ENCODE measurements at places on chromosomes 2 and 18.
A peak's percentile ranks its signal among the peaks of the same experiment; 100 is the strongest.

- DNase-seq, result no peak
These were observed 895.4 kb downstream of the CNTNAP5 start for GRCh38 chr2:124920448-124920847.

GRCh38 chr2:219595256-219595655, 2.4 kb upstream of the STK11IP start:
- DNase-seq, result no peak

GRCh38 chr2:70247364-70248180, 856 bp downstream of the TIA1 start:
- DNase-seq, result no peak

- DNase-seq, result no peak
These were observed 321.6 kb upstream of the HS6ST1 start for GRCh38 chr2:128640166-128640844.

DNA sequence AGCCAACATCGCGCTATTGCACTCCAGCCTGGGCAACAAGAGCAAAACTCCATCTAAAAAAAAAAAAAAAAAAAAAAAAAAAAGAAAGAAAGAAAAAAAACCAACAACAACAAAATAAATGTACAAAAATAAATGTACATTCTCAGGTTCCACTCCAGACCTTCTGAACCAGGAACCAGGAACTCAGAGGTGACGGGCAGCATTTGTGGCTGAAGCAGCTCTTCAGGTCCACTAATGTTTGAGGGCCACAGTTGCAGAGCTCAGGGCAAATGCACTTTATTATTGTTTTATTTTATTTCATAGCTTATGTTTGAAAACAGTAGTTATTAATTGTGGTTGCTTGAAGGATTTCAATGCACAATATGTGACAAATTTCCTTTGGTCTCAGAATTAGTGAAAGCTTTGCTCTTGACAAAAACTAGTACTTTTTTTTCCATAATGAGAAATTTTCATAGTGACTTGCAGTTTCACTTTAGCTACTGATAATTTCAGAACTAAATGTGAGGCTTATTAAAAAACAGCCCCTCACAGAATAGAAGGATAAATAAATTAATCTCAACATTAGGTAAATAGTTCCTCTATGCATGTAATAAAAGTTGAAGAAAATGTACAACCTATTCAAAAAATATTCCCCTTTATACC, 378.4 kb upstream of the SPHKAP start:
- DNase-seq, result no peak

DNA sequence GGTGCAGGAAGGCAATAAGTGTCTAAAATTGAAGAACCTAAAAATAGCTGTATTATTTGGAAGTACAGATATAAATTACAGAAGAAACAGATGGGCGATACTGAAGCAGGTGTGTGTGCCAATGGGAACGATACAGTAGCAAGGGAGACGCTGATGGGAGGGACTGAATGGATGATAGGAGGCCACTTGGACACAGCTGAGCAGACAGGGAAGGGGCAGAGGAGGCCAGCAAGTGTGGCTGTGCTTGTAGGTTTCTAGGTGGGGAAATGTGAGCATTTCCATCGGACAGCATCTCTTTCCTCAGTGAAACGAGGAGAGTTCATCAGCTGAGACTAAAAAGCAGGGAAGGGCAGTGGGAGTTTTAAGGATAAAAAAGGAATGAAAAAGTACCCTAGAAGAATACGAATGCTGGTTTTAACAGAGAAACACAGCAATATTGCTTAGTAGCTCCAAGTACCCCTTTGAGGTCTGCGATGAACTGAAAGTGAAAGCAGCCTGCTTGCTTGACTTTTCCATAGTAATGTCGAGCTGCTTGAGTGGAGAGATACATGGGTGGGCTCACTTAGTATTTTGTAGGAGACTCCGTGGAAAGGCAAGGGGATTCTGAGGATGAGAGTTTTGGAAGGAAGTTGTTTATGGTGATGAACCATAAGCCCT, 91.7 kb upstream of the EPC2 start:
- DNase-seq, result peak; percentile 46

GRCh38 chr2:137123226-137123625, 357.9 kb downstream of the THSD7B start:
- DNase-seq, result no peak

DNA sequence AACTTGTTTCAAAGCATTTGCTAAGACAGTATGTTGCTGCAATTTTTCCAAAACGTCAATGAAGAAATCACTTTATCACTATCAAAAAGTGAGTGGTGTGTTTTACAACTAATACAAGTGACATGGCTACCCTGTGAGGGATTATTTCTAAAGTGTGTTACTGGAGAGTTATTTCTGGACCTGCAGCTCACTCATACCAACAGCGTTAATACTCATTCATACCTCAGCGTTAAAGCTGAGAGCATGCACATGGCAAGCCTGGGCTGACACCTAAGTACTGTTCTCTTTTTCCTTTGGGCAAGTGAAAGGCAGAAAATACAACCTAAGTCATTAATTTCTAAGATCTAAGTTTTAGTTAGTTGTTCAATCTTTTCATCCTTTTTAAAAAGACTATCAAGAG, 13.0 kb upstream of the MRPL19 start:
- no peak for DNase-seq

- DNase-seq, result no peak
These were observed 5.8 kb upstream of the NT5DC4 start for GRCh38 chr2:112714836-112715631.

- no peak for DNase-seq
These were observed 18.6 kb downstream of the CYP27C1 start for GRCh38 chr2:127201452-127201851.

- DNase-seq, result no peak
These were observed 57.7 kb downstream of the EIPR1 start for GRCh38 chr2:3319745-3320566.

GRCh38 chr2:108061439-108062042, 75.2 kb downstream of the SLC5A7 start:
- no peak for DNase-seq

- DNase-seq, result no peak
These were observed 85.6 kb downstream of the DDX1 start for GRCh38 chr2:15677141-15677843.

DNA sequence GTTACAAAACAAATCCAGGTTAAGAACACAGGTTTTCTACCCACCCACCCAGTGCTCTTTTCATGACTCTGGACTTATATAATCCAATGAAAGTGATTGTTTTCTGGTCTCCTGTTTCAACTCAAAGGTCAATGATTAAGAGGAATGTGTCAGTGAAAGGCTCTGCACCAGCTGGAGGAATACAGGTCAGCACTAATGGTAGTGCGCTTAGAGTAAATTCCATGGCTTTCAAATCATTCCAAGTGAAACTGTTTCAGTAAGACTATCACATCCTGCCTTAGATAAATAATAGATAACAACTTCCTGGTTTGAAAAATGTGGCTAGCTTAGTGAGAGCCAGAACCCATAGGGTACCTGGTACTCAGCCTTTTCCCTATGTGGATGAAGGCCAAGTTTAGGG, 47.8 kb downstream of the SLC9A4 start:
- no peak for DNase-seq

GRCh38 chr2:147430408-147430807, 414.4 kb upstream of the ACVR2A start:
- no peak for DNase-seq

DNA sequence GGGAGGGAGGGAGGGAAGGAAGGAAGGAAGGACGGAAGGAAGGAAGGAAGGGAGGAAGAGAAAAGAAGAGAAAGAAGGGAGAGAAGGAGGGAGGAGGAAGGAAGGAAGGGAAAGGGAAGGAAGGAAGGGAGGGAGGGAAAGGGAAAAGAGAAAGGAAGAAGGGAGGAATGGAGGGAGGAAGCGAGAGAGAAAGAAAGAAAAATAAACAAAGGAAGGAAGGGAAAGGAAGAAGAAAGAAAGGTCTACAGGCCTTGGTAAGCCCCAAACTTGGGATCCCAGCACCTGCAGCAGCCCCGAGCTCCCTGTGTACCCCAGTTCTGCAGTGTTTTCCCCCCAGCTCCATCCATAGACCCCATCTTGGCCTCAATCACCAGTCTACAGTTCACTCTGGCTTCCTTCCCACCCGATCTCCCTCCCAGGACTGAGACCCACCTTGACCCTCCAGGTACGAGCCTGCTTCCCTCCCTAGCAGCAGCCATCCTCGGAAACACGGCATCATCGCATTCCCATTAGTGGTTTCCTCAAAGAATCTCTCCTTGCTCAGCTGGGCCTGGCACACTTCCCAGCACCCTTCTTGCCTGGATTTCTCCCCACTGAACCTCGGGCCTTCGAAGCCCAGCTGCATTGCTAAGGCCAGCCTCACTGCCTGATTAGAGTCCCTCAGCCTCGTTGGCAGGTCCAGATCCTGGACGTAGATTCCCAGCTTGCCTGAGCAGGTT, 46.1 kb upstream of the SH3BP4 start:
- DNase-seq, result no peak

GRCh38 chr2:19102696-19103423, 255.6 kb downstream of the OSR1 start:
- no peak for DNase-seq

GRCh38 chr2:22274661-22275060, 1110.3 kb upstream of the KLHL29 start:
- no peak for DNase-seq

DNA sequence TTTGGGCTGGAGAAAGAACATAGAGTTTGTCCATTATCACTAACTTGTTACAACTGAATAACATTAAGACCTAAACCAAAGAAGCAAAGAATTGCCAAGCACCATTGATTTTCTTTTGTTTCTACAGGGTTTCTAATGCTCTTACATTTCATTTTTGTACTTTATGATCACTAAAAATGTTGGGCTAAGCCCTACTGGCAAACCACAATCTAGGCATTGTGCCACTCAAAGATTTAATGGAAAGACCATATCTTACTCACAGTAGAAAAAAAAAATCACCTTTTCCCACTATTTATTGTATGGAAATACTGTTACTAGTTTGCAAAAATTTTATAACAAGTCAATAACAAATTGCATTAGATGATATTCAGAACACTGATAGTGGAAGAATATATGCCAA, 447.4 kb upstream of the PKDCC start:
- no peak for DNase-seq

DNA sequence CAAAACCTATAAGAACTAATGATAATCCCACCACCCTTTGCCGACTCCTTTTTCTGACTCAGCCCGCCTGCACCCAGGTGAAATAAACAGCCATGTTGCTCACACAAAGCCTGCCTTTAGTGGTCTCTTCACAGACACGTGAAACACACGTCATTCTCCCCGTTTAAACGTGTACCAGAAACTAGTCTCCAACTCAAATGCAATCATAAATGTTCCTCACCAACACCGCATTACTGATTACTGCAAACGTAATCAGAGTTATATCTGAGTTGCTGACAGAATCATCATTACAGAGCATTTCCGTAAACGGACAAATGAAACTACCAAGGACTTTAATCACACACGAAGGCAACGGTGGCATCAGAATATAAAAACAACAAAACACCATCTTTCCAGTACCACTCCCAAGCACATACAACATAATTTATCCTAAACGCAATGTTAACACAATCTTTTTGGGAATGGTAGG, 1.9 kb downstream of the CLK1 start:
- DNase-seq, result peak; percentile 74

DNA sequence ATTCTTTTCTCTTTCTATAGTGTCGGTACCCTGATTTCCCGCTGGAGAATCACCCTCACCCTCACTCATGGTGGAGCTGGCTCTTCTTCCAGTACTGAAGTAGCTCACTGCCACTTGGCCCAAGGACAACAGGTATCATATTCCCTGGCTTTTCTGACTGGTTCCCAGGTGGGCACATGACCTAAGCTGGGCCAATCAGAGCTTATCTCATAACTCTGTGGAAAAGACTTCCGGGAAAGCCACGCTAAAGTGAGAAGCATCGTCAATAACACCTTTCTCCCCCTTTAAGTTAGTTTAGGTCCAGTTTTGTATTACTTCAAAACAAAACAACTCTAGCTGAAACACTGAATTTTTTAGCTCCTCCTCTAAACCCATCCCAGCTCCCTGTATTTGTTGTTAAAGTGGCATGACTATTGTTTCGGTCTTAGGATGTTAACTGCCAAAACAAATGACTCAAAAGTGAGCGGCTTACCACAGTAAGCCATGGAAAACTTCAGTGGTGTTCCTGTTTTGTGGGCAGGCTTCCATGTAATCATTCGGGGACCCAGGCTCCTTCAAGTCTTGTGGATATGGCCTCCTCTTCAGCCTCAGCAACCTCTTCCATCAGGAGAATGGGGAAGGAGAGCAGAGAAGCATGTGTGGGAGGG, 137.4 kb upstream of the DLX2 start:
- DNase-seq, result no peak

GRCh38 chr18:13179566-13180113, 38.9 kb upstream of the LDLRAD4 start:
- DNase-seq, result no peak

GRCh38 chr2:179460181-179460929, 195.7 kb upstream of the SESTD1 start:
- no peak for DNase-seq

DNA sequence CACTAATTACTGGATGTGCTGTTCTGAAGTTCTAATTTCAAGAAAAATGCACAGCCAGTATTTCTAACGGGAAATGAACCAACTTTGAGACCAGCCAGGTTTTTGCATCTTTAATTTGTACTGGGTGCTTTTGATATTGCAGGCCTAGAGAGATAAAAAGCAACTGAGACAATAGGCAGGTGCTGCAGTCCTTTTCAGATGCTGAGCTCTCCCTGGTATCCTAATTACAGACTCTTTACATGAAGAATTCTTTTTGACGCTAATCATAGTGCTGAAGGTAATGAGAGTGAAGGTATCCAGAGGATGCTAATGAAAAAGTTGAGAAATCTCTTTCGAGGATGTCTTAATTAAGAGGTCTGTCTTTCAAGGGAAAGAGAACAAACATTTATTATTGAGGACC, 85.1 kb downstream of the SERPINB8 start:
- no peak for DNase-seq

GRCh38 chr2:129738799-129739198, 240.7 kb upstream of the RAB6C start:
- DNase-seq, result no peak

- no peak for DNase-seq
These were observed 8.0 kb downstream of the SNORC start for GRCh38 chr2:232877940-232878511.

- no peak for DNase-seq
These were observed 7.8 kb upstream of the GIGYF2 start for GRCh38 chr2:232689152-232689910.

DNA sequence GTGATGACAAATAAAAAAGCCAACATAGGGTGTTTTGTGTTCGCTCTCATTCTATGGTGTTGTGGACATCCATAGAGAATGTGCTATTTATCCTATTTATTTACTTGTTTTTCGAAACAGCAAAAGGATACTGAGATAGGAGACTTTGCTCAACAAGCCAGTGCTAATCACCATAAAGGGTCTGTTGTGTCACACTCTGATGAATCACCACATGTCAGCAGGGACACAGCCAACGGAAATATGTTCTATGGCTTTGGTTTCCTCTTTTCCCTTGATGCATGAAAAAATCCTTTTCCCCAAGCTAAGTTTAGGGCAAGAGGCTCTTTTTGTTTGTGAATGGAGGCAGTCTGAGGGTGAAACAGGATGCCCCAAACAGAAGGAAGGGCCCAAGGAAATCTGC, 154.3 kb downstream of the RNF152 start:
- DNase-seq, result no peak
